ENCODE measurements at places on chromosomes 5 and 9. TPM values are rescaled to one million over a fixed set of nuclear protein-coding genes. Genes with fewer than 3 reads are reported as not detected.

GRCh38 chr5:92874790-92875189, 706.2 kb downstream of the NR2F1-AS1 start:
- DNase-seq: no peak

DNA sequence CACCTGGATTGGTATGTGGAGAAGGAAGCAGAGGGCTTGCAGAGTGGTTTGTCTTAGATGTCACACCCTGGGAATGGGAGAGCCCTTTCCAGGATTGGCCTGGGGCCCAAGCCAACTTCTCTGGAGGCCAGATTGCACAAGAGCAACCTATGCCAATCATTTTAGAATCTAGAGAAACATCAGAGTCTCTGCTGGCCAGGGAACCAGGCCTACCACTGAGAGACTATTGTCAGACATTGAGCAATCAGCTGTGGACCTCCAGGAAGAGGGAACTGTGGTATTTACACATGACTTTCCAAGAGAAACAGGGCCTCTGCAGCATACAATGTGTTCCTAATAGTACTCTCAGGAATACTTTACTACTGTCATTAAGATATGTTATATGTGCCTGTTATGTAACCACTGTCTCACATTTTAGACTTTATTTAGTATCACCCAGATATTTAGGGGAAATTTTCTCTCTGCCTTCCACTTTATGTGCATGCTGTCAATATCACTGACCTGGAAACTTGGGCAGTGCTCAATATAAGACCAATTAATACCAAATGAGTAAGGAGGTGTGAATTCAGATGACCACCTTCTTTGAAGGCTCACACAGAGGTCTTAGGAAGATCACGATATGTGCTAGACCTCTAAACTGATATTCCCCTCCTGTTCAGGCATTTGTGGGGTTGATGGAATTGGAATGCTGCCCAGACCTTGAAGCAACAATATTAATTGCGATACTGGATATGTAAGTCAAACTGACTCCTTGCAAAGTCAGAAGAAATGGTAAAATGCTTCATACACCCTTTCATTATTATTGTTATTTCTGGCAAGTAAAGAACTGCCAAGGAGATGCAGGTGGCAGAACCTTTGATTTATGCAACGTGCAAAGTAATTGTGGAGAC, 20.5 kb upstream of the CCL28 start:
- peak; percentile 72 for DNase-seq

EIF4E1B gene
- total RNA-seq: not detected

CER1 gene
- not detected for total RNA-seq

- DNase-seq: no peak
Measured at GRCh38 chr5:175556794-175557193, 78.4 kb downstream of the SFXN1 start.

RAI14 gene
- total RNA-seq: 117 TPM

GDNF gene
- total RNA-seq: 1.0 TPM

- DNase-seq: no peak
Measured at GRCh38 chr5:82622205-82622604, 344.1 kb upstream of the RPS23 start.

- no peak for DNase-seq
Measured at GRCh38 chr5:89542736-89543135, 659.8 kb upstream of the MEF2C start.

- DNase-seq: no peak
Measured at GRCh38 chr5:144207875-144208444, 37.3 kb downstream of the KCTD16 start.

GRCh38 chr9:70924380-70924779, 197.0 kb downstream of the TRPM3 start:
- no peak for DNase-seq

PSAT1 gene
- total RNA-seq: 265 TPM

Measured in kidney epithelial cell (primary cell).